NCI-H1417 treated with DMSO at 0.1 percent for 48 hours (cell line): ENCODE measurements at places on chromosomes 1 and 21.

- DNase-seq: no peak
These were observed 62.0 kb upstream of the ST6GALNAC3 start for GRCh38 chr1:76012341-76013205.

DNA sequence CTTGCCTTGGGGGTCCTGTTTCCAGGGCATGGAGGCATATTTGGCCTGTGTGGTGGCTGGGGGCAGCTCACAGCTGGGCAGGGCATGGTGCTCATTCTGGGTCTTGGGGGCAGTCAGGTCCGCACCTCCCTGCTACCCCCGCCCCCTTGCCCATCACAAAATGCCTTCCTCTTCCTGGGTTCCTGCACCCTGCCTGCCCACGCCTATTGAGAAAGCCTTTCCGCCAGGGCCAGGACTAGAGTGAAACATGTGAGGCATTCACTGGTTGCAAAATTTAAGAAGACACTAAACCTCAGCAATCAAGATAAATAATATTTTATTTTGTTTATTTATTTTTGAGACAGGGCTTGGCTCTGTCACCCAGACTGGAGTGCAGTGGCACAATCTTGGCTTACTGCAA lies 19.7 kb downstream of the PTAFR start:
- no peak for DNase-seq

GRCh38 chr1:22791831-22792347 lies 81.2 kb downstream of the EPHB2 start:
- no peak for DNase-seq

GRCh38 chr1:238439511-238439910 lies 548.8 kb upstream of the ZP4 start:
- DNase-seq: no peak

DNA sequence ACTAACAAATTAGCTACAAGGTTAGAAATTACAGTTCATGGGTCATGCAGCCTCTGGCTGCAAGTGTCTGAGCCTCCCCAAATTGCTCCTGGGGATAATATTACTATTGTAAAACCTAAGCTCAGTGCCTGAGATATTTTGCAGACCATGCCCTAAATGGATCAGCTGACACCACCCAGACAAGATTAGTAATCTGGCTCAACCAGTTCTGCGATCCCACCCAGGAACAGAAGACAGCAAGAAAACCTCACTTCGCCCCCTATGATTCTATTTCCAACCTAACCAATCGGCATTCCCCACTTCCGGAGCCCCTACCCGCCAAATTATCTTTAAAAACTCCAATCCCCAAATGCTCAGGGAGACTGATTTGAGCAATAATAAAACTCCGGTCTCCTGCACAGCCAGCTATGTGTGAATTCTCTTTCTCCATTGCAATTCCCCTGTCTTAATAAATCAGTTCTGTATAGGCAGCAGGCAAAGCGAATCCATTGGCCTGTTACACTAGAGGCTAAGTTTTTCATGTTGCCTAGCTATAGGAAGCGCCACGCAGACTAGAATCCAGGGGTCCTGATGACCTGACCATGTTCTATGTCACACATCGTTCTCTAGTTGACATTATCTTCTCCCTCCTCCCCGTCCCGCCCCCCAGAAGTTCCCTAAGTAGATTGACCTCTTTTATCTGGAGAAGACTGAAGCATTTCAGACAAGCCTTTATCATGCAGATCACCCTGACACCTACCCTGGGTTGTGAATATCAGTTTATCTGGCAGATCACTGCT lies 22.4 kb upstream of the ZFYVE9 start:
- no peak for DNase-seq

DNA sequence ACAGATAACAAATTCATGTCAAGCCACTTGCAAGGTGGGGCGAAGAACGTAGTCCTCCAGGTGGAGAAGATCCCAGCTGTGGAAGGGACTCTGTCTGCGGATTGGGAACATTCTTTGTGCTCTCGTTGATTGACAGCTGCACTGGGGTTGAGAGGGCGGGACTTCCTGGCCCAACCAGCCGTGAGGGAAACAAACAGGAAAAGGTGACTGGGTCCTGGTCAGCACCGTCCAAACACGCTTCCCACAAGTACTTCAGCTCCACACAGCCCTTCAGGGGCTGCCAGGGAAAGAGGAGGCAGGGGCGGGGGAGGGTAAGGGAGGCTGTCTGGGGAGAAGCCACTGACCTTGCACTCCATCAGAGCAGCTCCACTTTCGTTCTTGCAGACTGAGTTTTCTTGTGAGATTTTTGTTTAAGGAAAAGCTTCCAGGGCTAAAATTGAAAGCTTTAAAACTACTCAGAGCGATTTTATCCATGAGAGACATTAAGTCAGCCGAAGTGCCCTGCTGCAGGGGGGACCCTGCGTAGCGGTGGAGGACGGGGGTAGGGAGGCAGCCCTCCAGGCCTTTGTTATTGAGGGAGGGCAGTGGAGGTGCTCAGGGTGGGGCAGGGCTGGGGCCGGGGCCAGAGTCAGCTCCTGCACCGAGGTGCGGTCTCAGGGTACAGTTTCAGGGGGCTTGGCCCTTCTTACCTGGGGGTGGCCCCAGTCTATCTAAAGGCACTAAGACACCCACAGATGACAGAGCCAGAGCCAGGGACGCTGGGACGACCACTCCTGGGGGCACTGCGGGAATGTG lies 21.6 kb upstream of the STUM start:
- DNase-seq: no peak

- DNase-seq: no peak
These were observed 14.0 kb downstream of the A3GALT2 start for GRCh38 chr1:33306653-33307493.

GRCh38 chr1:244444854-244445253 lies 6.9 kb downstream of the ADSS2 start:
- DNase-seq: no peak

DNA sequence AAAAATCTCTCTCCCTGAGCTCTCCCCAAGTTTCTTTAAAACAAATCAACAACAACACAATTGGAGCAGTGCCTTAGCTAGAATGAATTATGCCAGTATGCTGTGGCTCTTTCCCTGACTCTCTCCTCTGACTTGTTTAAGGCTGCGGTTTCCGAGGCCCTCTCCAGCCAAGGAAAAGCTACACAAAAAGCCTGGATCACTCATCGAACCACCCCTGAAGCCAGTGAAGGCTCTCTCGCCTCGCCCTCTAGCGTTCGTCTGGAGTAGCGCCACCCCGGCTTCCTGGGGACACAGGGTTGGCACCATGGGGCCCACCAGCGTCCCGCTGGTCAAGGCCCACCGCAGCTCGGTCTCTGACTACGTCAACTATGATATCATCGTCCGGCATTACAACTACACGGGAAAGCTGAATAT lies 1.9 kb downstream of the S1PR1 start:
- DNase-seq: no peak

GRCh38 chr1:114111731-114112641 lies 41.7 kb downstream of the SYT6 start:
- DNase-seq: no peak

DNA sequence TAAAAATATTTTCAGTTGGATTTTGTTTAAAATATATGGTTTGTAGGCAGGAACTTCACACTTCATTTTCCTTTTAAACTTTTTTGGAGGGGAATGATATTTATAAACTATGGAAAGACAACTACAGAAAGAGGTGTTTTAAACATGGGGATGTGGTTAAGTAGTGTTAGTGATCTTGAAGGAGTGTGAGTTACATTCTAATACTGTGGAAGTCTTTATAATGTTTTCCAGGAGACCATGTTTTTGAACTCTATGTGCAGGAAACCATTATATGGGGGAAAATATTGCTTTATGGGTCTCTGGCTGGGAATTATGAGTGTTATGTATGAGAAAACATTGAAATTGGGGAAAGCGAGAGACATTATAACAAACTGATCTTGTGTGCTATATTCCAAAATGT lies 35.8 kb upstream of the COL24A1 start:
- no peak for DNase-seq

- DNase-seq: no peak
These were observed 43.5 kb downstream of the GBP6 start for GRCh38 chr1:89407360-89407759.

DNA sequence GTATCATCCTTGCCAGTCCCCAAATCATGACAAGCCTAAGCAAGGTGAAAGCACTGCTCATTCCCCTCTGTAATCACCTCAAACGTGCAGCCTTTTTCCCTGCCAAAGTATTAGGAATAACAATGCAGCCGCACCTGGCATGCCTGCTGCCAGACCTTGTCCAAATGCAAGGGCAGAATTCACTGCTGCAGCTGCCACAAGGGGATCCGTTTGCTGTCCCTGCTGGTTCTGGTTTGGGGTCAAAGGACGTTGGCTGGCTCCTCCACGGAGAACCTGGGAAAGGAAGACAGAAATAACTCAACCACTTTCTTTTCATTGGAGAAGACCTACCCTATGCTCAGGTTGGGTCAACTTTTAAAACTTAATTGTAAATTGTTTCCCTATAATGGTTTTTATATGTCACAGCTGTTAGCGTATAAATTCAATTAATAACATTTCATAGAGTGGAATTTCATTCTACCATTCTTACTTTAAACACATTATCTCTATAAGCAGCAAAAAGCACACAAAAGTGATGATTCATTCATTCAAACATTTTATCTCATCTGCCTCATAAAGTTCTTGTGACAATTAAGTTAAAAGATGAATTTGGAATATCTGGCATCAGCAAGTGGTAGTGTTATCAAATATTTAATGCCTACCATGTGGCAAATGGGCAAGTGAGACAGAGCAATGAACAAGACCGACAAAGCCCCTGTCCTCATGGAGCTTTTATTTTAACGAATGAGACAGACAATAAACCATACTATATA lies 59.8 kb upstream of the SDC3 start:
- DNase-seq: no peak

- no peak for DNase-seq
These were observed 150.5 kb downstream of the DPYD start for GRCh38 chr1:97770376-97770775.

GRCh38 chr1:88239205-88239604 lies 444.9 kb upstream of the PKN2 start:
- DNase-seq: no peak

DNA sequence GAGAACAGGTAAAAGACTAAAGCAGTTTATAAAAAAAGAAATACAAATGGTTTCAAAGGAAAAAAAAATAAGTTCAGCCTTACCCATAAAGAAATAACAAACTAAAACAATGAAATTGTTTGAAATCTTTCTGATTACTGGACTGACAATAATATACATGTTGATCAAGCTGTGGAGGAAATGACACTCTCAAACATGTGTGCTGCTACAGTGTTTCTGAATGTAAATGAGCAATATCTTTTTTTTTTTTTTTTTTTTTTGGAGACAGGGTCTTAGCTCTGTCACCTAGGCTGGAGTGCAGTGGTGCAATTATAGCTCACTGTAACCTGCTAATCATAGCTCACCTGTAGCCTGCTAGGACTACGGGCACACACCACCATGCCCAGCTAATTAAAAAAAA lies 6.5 kb downstream of the EPS15 start:
- no peak for DNase-seq

DNA sequence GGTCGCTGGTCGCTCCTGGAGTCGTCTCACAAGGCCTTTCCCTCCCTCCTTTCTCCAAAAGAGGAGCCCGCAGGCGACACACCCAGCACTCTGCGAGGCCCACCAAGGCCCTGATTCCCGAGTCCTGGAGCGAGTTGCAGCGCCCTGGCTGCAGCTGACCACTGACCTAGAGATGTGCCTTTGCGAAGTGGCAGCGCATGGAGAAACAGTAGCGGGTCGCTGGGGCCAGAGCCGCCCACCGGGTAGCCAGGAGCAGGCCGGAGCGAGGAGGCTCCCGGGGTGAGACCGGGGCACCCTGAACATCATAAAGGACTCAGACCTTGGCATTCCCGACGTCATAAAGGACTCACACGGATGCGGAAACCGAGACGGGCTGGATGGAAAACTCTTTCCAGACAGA lies 10.3 kb upstream of the NBPF11 start:
- DNase-seq: no peak

- no peak for DNase-seq
These were observed 10.2 kb downstream of the AADACL4 start for GRCh38 chr1:12654004-12654567.

GRCh38 chr21:46160657-46160906 lies 5.2 kb upstream of the FTCD start:
- no peak for DNase-seq

DNA sequence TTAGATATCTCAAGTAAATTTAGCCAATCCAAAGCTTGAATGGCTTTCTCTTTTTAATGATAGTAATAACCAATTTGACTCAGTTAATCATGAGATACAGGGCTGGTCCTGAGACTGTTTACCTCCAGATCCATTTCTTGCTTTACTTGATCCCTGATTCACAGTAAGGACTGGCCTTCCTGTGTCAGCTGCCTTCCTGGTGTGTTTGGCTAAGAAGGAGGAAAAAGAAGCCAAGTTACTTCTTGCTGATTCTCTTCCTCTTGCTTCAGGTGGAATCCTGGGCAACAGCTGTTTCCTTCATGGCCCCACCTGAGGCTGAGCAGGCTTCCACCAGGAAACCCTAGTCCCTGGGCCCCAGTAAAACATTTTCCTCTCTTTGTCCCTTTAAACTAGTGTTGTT lies 14.6 kb upstream of the RC3H1 start:
- DNase-seq: no peak

GRCh38 chr1:156368157-156368658 lies 803 bp upstream of the RHBG start:
- no peak for DNase-seq

DNA sequence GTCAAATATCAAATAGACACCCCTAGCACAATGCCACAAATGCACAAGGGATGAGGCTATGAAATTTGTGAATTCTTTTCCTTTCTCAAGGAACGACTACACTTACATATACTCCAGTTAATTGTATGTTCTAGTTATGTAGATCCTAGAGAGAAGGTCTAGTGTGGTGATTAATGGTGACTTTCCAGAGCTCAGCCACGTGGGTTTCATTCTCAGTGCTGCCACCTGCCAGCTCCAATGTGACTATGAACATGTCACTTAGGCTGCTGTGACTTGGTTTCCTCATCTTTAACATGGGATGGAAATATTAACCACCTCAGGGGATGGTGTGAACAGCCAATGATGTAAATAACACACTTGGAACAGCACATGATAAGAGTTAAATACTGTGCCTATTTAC lies 138.3 kb downstream of the APP start:
- no peak for DNase-seq

GRCh38 chr1:30320581-30320890 lies 402.8 kb downstream of the MATN1 start:
- no peak for DNase-seq
